Activated CD8-positive, alpha-beta memory T cell treated with anti-CD3 and anti-CD28 coated beads for 4 hours (primary cell): ENCODE measurements at places on chromosomes 5 and 9.

DNA sequence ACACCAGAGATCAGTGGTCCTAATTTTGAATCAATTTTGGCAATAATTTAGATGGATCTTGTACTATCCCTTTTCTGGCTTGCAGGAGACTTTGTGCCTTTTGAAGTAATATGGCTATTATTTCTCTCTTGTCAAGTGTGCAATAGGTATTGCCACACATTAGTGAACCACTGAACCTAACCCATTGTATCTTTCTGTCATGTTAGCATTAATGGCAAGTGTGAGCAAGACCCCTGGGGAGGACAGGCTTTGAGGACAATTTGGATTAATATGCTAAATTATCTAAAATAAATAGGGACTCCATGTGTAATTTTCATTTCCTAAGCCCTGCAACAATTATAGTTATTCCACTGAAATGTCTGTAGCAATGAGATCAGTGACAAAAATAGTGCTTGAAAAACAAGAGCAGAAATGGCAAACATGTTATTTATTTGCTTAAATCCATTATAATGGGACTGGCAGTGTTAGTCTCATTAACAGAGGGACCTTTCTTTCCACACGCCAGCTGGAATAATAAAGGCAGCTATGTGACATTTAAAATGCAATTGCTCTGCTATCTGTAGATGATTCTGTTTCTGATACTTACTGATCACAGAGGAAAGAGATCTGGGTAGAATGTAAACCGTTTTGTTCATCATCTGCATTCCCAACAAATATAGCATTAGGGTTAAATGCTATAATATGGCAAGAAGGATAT, 753.3 kb upstream of the ZNF608 start:
- no peak for DNase-seq

DNA sequence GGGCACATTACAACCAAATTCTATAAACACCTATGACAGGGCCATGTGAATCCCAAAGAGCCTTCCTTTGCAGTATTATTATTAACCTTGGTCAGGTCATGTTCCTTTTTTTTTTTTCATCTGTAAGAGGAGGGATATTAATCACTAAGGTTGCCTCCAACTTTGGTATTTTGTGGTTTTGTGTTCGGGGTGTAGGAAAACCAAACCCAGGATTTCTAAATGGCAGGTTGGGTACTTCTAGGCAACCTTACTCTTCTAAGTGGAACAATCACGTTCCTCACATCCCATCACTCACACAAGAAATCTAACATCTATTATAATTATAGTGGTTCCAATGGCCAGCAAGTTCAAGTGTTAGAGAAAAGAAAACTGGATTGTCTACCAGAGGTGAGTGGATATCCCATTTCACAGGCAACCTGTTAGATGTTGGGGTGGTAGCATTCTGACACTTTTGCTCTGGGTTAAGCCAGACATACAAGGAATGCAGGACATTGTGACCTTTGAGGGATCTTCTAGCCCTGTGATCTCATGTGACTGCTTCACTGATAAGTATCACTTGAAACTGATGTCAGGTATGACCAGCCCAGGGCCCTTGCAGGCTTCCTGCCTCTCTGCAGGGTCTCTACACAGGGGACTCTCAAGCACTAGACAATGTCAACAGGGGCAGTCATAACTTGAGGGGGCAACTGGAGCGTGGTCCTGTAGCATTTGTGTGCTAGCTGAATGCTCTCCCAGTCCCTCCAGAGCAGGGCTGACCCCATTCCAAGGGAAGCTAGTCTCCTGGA, 126.2 kb upstream of the VLDLR start:
- DNase-seq = no peak

DNA sequence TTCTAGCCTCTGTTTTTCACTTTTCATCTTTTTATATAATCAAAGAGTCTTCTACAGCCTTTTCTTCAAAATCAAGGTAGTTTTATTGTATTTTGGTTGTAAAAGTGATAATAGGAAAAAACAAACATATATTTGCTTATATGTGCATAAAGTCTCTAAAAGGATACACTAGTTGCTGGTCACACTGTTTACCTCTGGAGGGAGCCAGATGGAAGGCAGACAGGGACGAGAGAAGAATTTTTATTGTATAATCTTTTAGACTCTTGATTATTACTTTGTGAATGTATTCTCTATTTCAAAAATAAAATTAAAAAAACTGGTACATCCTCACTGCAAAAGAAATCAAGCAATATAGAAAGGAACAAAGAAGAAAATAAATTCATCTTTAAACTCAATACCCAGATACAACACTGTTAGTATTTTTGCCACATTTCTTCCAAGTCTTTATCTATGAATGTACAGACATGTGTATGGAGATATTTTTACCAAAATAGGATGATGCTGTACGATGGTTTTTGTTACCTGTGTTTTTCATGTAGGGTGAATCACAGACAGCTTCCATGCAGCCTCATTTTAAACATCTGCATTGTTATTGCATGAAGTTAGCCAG, 6.1 kb upstream of the RNF183 start:
- DNase-seq = no peak

GRCh38 chr9:133148199-133149129, 15.2 kb downstream of the GBGT1 start:
- DNase-seq = no peak

DNA sequence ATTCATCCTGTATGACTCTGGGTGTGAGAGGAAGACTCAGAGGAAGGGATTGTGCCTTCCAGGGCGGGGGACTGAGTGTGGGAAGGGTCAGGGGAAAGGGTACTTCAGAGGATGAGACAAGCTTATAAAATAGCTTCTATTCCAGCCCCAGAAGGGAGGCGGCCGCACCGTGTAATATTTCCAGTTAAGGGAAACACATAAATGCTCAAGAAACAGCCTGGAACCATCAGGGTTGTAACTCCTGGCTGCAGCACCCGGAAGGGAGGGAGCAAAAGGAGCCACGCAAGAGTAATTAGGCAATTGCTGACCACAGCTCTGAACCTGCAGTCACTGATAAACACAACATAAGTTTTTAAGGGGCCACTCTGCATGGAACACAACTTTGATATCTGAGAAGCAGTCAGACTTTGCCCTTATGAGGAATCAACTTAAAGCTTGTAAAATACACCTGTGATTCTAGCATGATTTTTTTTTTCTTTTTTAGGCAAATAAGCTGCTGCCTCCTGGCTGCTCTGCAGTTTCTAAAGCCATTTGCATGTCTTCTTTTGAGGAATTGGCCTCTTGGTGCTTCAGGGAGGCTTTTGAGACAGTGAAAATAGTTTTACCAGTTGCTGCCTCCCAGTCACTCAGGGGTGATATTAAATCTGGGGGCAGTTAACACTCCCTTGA, 382.7 kb downstream of the ENC1 start:
- no peak for DNase-seq

DNA sequence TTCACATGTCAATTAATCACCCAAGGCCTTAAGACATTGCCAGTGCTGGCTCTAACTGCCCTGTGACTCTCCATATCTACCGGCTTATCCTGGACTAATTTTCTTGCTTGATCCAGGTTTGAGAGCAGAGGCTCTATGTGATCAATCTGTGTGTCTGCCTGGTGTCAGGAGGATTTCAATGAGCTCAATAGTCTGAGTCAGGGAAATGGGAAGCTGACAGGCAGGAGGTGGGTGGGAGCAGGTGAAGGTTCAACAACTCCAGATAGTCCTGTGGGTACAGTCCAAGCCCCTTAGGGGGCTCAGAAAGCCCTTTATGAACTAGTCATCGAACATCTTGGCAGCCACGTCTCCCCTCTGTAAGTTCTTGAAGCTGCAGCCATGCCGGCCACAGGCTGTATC, 72.2 kb downstream of the SHB start:
- no peak for DNase-seq

- DNase-seq = peak; percentile 63
Observed at GRCh38 chr9:128863647-128864046, 18.1 kb downstream of the KYAT1 start.

DNA sequence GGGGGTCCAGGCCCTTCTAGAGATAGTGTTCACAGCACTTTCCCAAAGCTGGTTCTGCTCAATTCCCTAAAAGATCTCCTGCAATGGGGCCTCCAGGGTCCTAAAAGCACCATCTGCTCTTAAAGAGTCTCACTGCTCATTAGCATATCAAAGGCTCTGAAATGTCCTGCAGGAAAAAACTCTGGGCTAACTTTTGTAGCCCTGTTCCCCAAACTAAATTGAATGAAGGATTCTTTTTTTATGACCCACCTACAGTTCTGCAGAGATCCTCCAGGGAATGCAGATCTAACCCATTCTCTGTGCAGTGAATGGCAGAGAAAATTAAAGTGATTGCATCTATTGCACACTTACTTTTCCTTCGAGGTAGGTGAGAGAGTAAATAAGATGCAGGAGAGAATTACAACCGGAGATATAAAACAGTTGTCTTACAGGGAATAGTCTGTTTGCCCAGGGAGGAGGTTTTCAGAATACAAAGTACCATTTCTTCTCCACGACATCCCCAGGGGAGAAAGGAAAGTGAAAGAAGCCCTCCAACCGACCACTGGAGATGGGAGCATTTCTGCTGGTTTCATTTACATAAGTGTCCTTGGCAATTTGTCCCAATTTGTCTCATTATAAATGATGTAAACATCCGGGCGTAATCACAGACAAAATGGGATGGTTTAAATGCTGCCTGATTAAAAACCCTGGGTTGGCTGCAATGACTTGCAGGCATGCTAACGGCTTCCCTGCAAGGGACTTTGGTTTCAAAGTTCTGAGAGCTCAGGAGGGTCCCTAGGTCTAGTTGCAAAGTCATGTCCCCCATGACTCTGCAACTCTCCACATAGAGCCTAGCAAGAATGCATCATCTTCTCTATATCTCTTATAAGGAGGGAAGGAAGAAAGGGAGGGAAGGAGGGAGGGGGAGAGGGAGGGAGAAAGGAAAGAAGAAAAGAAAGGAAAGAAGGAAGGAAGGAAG, 114.0 kb downstream of the KCNIP1 start:
- DNase-seq = no peak

GRCh38 chr5:112012104-112012503, 255.1 kb upstream of the NREP start:
- DNase-seq = no peak

- DNase-seq = no peak
Observed at GRCh38 chr5:93349613-93350012, 231.4 kb downstream of the NR2F1-AS1 start.

GRCh38 chr5:80565330-80565729, 4.8 kb downstream of the ANKRD34B start:
- no peak for DNase-seq

DNA sequence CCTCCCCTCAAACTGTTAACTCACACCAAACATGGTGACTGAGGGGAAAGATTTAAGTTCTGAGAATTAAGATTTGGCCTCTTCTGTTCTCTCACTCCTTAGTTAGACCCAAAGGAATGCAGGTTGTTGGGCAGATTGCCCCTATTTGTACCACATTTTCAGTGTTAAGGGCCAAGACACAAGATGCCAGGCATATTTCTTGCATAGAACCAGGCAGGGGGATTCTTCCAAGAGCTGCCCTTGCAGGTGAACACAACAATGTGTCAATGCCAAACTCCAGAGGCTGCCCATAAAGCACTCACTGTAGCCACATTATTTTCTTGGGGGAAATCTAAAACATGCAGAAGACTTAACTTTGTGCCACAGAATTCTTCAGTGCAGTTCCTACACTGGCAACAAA, 14.7 kb downstream of the MPDZ start:
- DNase-seq = no peak

- no peak for DNase-seq
Observed at GRCh38 chr5:181120306-181120705, 10.7 kb downstream of the OR2V1 start.

DNA sequence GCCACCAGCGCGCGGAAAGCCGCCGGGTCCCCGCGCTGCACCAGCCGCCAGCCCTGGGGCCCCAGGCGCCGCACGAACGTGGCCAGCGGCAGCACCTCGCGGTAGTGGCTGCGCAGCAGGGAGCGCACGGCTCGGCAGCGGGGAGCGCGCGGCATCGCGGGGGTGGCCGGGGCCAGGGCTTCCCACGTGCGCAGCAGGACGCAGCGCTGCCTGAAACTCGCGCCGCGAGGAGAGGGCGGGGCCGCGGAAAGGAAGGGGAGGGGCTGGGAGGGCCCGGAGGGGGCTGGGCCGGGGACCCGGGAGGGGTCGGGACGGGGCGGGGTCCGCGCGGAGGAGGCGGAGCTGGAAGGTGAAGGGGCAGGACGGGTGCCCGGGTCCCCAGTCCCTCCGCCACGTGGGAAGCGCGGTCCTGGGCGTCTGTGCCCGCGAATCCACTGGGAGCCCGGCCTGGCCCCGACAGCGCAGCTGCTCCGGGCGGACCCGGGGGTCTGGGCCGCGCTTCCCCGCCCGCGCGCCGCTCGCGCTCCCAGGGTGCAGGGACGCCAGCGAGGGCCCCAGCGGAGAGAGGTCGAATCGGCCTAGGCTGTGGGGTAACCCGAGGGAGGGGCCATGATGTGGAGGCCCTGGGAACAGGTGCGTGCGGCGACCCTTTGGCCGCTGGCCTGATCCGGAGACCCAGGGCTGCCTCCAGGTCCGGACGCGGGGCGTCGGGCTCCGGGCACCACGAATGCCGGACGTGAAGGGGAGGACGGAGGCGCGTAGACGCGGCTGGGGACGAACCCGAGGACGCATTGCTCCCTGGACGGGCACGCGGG, at the start of gene TERT:
Gene TERT (minus strand): TSS at position 234 of the 815 bp plus-strand sequence. CDS start 79 bp downstream, at position 155.
- DNase-seq = peak; percentile 57

DNA sequence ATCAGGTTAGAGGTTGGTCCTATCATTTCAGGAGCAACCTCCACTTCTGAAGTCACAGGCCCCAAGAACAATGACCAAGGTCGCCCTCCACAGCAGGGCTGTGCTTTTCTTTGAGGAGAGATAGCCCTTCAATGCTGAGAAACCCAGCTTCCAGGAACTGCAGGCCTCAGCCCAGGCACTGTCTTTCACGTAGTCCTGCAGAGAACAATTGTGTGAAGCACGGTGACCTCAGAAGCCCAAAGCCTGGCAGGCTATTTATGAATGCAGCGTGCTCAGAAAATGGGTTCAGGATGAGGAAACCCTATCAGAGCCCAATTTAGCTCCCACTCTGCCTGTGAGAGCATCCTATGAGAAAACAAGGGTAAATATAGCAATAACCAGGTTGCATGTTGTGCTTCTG, 388.3 kb downstream of the PLK2 start:
- DNase-seq = no peak

DNA sequence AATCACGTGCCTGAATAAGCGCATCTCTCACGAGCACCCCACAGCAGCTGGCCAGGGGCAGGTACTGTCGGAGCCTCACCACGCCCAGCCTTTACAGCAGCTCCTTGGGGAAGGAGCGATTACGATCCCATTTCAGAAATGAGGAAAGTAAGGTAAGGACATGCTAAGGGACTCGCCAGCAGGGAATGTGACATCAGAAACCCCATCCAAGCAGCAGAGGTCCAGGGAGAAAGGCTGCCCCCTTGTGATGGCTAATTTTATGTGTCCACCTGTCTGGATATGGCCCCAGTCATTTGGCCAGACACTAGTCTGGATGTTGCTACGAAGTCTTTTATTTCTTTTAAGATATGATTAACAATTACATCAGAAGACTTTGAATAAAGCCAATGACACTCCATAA, 77.3 kb downstream of the UBE2QL1 start:
- DNase-seq = no peak

- no peak for DNase-seq
Observed at GRCh38 chr5:172288465-172288864, 4.9 kb upstream of the UBTD2 start.
